Cardiac fibroblast (primary cell): ENCODE measurements at places on chromosomes 3 and 15.

DNA sequence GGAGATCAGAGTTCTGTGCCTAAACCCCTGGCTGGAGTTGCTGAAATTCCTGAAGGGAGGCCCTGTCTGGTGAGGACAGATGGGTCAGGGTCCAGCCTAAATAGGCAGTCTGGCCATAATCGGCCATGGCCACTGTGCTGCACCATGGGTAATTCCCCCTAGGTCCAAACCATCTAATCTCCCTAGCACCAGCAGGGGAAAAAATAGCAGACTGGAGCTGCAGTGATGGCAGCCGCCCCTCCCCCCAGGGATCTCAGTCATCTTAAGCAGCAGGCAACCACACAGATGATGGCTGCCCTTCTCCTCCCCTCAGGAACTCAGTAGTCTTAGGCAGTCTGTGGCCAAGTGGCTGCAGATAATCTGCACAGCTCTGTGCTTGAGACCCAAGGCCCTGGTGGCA is 68.4 kb upstream of the CD96 start:
- no peak for DNase-seq

DNA sequence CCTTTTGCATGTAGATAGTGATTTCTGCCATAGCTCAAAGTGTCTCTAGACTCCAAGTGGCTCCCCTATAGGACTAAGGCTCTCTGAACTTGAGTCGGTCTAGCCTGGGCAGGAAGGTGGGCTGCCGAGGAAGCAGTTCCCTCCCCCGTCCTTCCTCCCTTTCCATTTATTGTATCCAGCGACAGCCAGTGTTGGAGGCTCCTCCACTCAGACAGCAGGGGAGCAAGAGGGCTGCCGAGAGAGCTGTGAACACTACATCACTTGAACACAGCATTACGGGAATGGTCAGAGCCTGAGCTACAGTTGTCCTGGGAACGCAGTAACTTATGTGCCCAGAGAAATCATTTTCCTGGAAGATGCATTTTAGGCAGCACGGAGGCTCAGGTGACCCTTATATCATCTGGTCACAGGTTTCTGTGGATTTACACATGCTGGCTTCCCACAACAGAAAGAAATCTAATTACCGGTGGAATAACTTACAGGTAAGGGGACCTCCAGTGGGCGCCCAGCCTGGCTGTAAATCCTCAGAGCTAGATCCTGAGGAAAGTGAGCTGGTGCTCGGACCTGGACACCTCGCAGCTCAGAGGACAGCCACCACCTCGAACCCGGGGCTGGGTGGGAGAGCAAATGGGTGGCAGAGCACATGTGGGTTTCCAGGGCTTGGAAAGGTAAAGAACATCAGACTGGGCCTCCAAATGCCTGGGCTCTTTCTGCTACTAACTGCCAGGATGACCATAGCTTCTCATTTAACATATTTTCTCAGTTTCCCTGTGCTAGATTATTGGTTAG is 197.1 kb downstream of the UACA start:
- no peak for DNase-seq

DNA sequence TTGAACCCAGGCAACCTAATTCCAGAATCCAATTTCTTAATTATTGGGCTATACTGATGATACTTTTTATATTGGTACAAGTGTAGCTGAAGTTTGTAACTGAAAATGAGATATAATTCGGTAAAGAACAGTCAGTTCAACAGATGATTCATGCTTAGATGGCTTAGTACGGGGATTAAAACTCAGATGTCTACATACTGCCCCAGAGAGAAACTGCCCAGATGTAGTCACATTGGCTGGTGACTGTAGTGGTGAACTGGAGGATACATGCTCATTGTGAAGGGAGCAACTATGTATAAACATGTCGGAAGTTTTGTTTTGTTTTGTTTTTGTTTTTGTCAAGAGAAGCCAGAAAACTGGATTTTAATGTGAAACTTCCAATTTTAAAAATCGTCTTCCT is 179.6 kb downstream of the ADAMTSL3 start:
- no peak for DNase-seq

- peak; percentile 34 for DNase-seq
Measured at GRCh38 chr3:183129243-183129642, 29.9 kb upstream of the MCCC1 start.

- DNase-seq: no peak
Measured at GRCh38 chr15:51580385-51580784, 42.2 kb downstream of the DMXL2 start.

DNA sequence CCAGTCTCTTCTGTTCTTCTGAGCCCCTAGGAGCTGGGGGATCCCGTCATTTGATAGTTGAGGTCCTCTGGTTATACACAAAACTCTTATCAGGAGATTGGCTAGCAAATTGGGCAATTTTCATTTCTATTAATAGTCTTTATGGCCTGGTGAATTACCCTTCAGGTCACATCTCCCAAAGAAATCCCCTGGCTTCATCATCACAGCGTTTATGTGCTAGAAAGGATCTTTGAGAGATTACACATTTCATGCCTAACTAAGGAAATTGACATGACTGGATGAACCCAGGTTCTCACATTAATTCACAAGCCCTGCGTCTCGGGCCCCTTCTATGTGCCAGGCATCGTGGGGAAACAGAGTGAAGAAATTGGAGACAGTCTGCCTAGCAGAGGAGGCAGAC is 227.4 kb upstream of the PROK2 start:
- no peak for DNase-seq

DNA sequence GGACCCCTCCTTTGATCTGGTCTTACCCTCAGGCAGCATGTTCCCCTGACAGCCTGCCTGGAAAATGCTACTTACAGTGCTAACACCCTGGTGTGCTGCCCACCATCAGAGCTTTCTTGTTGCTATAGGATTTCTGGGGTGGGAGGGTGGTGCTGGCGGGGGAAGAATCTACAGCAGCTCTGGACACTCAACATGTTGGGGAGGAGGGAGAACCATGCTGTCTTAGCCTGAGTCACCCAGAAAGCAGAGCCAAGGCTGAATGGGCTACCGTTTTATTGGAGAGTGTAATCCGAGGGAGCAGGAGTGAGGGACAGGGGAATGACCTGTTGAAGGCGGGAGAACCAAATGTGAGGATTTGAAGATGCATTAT is 45.6 kb downstream of the MFSD1 start:
- DNase-seq: peak; percentile 18
